ENCODE measurements at places on chromosomes 13 and 19.

- no peak for DNase-seq
These were observed 4.7 kb upstream of the SIGLEC14 start for GRCh38 chr19:51651216-51651846.

DNA sequence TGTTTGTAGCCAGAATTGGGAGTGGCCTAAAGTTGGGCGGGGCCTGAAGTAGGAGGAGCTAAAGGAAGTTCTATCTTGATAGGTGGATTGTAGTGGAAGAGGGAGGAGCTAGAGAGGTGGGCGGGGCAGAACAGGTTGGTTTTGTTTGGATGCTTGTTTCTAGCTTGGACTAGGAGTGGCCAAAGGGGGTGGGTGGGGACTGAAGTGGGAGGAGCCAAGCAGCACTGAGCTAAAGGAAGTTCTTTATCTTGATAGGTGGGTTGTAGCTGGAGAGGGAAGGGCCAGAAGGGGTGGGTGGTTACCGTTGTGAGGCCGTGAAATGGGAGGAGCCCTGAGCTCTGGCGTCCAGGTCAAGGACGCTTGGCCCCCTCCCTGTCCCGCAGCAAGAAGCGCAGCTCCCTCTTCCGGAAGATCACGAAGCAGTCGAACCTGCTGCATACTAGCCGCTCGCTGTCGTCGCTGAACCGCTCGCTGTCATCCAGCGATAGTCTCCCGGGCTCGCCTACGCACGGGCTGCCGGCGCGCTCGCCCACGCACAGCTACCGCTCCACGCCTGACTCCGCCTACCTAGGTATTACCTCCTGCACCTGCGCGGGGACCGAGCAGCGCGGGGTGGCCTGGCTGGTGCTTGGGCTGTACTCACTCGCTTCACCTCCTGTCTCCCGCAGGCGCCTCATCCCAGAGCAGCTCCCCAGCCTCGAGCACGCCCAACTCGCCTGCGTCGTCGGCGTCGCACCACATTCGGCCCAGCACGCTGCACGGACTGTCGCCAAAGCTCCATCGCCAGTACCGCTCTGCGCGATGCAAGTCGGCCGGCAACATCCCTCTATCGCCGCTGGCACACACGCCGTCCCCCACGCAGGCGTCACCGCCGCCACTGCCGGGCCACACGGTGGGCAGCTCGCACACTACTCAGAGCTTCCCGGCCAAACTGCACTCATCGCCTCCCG, 8.0 kb downstream of the DNASE2 start:
- DNase-seq, result peak; percentile 48

GRCh38 chr19:35306473-35307246, 14.7 kb downstream of the MAG start:
- peak; percentile 44 for DNase-seq

DNA sequence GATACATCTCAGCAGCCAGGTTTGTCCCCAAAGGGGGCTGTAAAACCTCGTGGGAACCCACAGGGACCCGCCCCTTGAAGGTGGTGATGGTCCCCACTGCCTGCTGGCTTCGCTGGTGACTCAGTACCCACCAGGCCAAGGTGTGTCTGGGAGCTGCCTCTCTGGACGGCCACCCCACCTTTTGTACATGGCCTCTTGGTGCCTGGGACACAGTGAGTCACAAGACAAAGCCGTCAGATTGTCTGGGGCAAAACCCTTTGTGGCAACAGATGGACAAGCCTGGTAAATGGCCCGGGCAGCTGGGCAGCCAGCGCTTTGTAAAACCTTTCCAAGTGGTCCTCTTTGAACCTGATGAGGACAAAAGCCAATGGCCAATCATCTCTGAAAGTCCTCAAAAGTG, 27.9 kb upstream of the KLF2 start:
- peak; percentile 27 for DNase-seq
